ENCODE measurements at places on chromosomes 7 and 10.

DNA sequence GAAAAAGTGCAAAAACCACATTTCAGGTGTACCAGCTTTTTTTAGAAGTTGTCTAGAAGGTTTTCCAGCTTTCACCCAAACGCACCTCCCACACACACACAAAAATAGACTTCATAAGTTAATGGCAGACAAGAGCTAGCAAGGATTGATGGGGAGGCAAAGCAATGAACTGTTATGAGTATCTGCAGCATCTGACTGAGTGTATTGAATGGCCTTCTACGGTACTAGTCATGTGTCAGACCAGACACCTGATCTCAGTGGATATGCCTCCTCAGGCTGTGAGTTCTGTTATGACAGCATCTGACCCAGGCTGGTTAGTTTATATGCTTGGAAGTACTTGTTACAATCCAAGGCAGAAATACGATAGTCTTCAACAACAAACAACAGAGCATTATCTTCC lies 406.1 kb upstream of the AUTS2 start:
- DNase-seq: no peak

GRCh38 chr10:74419958-74420375 lies 268.9 kb downstream of the ADK start:
- no peak for DNase-seq

GRCh38 chr7:2151801-2152612 lies 80.7 kb downstream of the MAD1L1 start:
- DNase-seq: no peak

- no peak for DNase-seq
These were observed 51.2 kb upstream of the LAMB4 start for GRCh38 chr7:108181073-108181985.

Measured in stimulated activated CD8-positive, alpha-beta memory T cell treated with anti-CD3 and anti-CD28 coated beads, Interleukin-2, amount 100 ng/mL, for 1 hour (primary cell).